NCI-H1417 (cell line): ENCODE measurements at places on chromosomes 12 and 14.

DNA sequence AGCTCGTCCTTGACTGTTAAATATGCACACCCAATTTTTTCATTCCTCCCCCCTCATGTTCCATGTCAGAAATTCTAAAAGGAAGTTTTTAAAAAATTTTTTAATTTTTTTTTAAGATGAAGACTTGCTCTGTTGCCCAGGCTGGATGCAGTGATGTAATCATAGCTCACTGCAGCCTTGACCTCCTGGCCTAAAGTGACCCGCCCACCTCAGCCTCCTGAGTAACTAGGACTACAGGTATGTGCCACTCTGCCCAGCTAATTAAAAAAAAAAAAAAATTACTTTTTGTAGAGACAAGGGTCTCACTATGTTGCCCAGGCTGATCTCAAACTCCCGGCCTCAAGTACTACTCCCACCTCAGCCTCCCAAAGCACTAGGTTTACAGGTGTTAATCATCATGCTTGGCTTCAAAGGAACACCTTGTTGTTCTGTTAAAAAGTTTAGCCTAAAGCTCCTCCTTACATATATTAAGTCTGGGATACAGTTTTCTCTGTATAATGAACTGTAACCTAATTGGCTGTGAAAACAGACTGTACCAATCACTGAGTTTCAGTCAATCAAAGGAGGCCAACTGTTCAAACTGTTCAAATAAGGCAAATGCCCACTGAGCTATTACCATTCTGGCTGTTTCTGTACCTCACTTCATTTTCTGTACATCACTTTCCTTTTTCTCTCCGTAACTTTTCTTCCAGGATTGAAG lies 17.8 kb downstream of the SDR9C7 start:
- no peak for DNase-seq

GRCh38 chr12:92504594-92504981 lies 198.2 kb upstream of the PLEKHG7 start:
- DNase-seq, result no peak

DNA sequence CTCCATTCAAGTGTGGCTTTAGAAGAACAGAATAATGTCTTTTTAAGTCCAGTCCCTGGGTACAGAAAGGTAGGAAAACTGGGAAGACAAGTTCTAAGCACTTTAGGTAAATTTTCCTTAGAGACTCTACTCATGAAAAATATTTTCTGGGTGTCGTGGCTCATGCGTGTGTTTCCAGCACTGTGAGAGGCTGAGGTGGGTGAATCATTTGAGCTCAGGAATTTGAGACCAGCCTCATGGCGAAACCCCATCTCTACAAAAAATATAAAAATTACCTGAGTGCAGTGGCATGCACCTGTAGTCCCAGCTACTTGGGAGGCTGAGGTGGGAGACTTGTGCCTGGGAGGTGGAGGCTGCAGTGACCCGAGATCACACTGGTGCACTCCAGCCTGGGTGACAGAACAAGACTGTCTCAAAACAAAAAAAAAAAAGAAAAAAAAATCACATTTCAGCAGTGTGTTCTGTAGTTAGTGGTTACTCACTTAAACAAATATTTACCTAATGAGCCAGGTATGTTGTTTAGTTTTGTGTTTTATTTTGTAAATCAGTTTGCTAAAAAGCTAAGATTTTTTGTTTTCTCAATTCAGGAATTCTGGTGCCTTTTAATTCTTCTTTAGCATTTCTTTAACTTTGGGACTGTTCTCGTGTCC lies 52.3 kb upstream of the RD3L start:
- DNase-seq, result no peak

GRCh38 chr14:84006643-84007155 lies 1523.2 kb upstream of the FLRT2 start:
- DNase-seq, result peak; percentile 83

DNA sequence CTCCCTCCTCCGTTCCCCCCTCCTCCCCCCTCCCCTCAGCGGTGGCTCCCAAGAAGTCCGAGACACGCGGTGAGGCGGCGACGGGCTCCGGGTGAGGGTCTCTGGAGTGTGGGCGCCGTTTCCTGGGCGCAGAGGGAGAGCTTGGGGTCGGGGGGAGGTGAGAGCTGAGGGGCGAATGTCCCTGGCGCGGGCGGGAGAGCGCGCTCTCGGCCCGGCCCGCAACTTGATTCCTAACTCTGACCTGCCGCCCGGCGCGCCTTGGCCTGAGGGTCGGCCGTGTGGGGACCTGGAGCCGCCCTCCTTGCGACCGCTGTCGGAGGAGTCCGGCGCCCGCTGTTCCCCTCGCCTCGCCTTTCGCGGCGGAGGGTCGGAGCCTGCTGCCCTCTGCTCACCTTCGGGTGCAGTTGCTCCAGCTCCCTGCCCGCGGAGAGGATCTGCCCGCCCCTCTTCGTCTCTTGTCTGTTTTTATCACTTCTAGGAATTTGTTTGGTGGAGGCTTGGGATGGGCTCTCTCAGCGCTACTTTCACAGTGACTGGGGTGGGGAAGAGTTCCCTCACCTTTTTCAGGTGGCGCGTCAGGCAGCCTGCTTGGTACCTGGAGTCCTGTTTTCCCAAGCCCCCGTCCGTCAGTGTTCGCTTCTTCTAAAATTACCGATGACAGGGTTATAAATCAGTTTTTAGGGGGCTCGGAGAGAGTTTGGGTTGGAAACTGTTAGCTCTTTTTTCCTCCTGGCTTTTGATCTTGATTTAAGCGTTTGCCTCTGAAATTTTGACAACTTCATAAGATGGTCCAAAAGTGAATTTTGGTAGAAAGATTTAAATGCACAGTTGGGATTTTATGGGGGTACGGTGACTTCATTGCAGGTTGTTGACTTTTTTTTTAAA lies 495 bp downstream of the ADIPOR2 start:
- peak; percentile 92 for DNase-seq

DNA sequence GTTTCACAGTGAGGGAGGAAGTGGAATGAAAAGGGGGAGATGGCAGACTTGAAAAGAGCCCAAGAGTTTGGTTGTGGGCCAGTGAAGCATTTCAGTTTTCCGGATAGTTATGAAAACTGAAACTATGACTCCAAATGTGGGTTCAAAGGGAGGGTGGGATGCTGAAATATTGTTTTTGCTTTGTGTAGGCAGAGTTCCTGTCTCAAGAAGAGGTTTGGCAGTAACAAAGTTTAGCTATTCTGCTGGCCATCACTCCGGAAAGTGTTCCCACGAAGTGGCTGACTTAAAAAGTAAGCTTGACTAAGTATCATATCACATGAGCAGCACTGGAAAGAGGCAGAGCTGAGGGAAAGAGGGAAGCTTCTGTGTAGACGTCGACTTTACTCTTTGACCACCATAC lies 85.2 kb downstream of the CAND1 start:
- DNase-seq, result no peak

GRCh38 chr12:33439587-33440011 lies at the start of gene SYT10:
SYT10 (minus strand) TSS chr12:33439819; CDS start chr12:33439522, 297 bp downstream.
- DNase-seq, result no peak

DNA sequence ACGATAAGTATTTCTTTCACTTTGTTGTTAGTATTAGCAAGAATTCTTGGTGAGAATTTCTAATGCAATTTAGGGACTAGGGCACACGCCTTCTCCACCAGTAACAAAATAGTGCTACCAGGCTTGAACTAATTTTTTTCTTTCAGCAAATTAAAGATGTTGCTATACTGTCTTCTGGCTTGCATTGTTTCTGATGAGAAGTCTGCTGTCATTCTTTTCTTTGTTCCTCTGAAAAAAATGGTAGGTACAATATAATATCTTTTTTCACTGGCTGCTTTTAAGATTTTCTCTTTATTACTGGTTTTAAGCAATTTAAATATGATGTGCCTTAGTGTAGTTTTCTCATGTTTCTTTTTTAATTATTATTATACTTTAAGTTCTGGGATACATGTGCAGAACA lies 171.2 kb downstream of the PCNX1 start:
- DNase-seq, result no peak

DNA sequence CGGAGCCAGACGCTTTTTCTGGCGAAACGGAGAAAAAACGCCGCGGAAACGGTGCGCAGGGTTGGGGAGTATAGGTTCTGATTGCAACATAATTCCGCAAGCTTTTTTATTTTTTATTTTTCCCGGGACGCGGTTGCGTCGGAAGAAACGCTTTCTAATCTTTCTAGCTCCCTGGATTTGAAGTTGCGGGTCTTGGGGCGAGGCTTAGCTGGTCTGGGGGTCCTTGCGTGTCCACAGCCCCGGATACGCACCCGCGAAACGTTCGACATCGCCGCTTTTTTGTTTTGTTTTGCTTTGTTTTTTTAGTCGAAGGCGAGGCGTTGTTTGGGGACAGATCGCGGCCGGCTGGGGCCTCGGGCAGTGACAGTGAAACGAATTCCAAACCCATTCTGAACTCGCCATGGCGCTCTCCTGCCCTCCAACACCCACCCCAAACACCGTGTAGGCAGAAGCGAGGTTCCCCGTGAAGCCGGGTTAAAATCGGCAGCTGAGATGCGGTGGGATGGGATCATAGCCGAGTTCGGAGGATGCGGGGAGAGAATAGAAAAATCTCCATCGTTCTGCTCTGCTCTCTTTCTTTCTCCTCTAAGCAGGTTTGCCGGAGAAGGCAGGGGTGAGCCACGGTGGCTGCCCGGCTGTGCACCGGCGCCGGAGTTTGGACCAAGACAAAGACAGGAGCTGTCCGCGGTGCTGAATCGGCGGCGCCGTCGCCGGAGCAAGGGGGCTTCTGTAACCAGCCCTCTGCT lies 8.1 kb upstream of the LHX5 start:
- no peak for DNase-seq

DNA sequence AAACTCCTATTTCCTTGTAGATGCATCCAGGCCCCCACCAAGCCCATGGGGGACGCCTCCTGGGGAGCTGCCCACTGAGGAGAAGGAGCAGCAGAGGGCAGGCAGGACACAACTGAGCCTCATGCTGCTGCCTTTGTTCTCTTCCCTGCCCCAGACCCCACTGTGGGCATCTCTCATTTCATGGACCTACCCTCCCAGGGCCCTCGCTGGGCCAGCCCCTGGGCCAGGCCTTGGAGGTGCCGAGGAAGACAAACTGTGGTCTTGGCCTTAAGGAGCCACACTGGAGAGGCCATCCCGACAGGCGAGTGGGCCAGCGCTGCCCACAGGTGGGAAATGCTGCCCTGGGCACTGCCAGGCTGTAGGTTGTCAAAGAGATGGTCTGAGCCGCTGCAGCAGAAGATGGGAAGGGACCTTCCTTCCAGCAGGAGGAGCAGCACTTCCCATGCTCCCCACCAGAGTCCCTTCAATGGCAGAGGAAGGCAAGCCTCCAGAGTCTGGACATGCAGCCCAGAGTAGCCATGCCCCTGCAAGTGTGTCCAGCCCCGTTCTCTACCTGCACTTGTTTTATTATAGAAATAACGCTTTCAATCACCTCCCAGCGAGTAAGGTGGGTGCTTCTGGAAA lies 147.4 kb downstream of the BCL11B start:
- DNase-seq, result no peak

GRCh38 chr12:1047898-1048660 lies 57.1 kb downstream of the ERC1 start:
- no peak for DNase-seq

- no peak for DNase-seq
These were observed 227.3 kb downstream of the DPF3 start for GRCh38 chr14:72666610-72667009.

DNA sequence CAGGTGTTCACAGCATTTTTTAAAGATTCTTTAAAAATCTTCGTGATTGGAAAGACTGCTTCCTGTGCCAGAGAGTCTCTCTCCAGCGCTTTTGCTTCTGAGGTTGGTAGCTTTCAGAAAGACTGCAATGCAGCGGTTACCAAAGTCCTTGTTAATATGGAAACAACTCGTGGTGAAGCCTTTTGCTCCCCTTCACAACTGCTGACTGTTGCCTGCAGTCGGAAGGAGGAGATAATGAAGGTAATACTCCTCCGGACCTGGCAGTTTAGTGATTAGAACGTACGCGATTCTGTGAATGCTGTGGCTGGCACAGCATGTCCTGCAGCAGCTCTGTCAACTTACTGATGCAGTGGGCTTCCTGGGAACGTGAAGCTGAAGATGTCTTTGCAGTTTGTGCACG lies 50.9 kb downstream of the TRAF3 start:
- peak; percentile 71 for DNase-seq

- no peak for DNase-seq
These were observed 12.8 kb upstream of the PLEKHG3 start for GRCh38 chr14:64691376-64691775.

DNA sequence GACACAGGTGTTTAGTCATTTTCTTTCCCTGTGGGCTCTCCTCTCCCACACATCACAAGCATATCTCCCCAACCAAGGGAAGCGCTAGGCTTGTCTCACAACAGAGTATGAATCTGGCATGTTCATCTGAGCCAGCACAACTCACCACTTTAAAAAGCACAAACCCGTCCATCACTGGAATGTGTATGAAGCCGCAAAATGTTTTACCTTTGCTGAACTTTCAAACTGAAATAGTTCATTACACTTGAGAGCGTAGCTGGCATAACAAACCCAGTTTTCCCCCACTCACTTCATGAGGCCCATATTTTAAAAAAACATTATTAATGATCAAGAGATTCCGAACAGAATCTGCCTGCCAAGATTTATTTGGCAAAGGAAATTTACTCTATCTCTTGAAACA lies 15.8 kb downstream of the NID2 start:
- DNase-seq, result no peak

- DNase-seq, result no peak
These were observed 27.8 kb downstream of the NOC4L start for GRCh38 chr12:132171968-132172521.

- DNase-seq, result no peak
These were observed 9.8 kb downstream of the BEGAIN start for GRCh38 chr14:100577321-100577985.

DNA sequence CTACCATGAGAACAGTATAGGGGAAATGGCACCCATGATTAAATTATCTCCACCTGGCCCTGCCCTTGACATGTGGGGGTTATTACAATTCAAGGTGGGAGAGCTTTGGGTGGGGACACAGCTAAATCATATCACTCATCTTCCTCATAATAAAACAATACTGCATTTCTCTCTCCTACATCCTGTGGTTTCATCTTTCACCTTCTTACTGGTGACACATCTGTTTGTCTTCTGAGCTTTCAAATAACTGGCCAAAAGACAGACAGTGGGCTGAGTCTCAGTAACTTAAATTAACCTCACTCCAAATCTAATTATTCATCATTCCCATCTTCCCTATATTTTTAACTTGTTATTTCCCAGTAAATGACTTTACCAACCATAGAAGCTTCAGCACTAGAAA lies 729.7 kb upstream of the USP15 start:
- DNase-seq, result no peak

GRCh38 chr12:121781998-121782979 lies 11.2 kb downstream of the RHOF start:
- no peak for DNase-seq

DNA sequence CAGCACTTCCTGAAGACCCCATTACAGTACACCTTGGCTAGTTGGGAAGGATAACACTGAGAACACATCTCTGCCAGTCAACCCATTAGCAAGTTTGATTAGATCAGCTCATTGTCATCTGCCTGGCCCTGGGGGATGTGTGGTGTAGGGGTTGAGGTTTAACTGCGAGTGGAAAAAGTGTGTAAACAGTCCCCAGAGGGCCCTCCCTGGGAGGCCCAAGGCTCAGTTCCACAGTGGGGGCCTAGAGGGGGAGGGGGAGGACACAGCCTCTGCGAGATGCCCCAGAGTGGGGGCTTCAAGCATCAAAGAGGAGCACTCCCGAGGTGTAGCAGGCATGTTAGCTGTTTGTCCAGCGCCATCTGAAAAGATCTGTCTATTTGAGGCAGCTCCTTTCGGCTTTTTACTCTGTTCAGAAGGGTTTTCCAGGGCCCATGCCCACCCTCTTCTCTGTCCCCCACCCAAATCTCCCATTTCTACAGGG lies 344 bp downstream of the LPAR5 start:
- DNase-seq, result no peak
